Lung microvascular endothelial cell (primary cell): ENCODE measurements at places on chromosomes 11 and 22.

DNA sequence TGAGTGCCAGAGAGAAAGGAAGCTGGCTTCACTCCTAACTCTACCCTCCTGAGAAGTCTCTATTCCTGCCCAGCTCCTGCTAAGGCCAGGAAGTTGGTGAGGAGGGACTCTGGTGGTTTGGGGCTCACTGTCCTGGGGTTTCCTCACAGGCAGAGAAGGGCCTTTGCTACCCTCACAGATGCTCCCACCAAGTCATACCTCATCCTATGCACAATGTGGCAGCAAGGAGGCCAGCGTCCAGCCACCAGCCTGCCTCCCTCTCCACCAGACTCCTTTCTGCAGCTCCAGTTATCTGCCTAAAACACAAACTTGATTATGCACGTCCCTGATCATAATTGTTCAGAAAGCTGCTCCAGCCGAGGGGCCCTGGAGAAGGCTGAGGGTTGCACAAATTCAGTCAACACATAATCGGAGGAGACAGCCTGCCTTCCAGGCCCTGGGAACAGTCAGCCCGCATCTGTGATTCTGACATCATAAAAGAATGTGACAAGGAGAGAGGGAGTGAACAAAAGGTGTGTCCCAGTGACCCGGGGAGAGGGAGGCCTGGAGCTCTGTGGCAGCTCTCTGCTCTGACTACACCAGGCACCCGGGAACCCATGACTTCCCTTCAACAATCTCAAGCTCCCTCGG, 28.8 kb downstream of the DKK3 start:
- no peak for DNase-seq

DNA sequence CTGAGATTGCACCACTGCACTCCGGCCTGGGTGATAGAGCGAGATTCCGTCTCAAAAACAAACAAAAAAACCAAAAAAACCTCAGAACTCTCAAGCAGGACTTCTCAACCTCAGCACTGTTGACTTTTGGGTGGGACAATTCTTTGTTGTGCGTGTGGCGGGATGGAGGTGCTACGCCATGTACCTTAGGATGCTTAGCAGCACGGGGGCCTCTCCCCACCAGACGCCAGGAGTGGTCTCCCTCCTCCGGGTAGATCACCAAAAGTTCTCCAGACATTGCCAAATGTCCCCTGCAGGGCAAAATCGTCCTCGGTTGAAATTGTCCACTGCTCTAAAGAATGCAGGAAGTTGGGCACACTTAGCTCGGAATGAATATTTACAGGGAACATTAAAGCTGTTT, 26.9 kb upstream of the ATXN10 start:
- DNase-seq, result no peak

DNA sequence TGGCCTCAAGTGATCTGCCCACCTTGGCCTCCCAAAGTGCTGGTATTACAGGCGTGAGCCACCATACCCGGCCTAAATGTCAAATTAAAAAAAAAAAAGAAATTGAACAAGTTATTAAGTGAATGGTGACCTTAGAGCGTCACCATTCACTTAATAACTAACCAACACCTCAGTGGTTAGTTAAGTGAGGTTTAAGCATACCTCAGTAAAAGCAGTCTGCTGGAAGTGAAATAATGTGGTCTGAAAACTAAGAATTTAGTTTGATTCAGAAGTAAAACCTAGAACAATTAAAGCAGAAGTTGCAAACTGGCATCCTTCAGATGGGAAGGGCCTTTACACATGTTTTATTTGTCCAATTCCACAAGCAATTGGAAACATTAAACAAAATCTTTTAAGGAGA, 71.5 kb downstream of the FCHSD2 start:
- DNase-seq, result no peak

DNA sequence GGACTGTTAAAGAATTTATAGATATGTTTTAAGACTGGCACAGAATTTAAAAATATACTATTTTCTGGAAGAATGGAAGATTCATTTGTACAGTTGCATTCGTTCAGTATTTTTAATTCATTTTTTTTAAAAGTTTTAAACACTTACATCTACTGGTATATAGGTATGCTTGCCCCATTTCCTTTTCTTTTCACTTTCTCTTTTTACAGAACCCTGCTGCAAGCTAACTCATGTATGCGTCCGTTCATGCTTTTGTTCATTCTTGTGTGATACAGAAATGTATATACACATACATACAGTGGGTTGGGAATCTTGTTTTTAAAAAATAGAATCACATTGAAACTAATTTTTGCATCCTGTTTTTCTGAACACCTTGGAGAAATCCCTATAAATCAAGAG, 31.0 kb downstream of the PACS1 start:
- no peak for DNase-seq

- no peak for DNase-seq
Observed at GRCh38 chr11:8030526-8031247, 43.5 kb downstream of the EIF3F start.

- peak; percentile 69 for DNase-seq
Observed at GRCh38 chr11:27392278-27393114, 29.5 kb upstream of the CCDC34 start.
